ENCODE measurements at places on chromosomes 5 and 9. TPM values are rescaled to one million over a fixed set of nuclear protein-coding genes. Genes with fewer than 3 reads are reported as not detected.

CRB2 gene
- total RNA-seq, result 3.8 TPM

OR1Q1 gene
- total RNA-seq, result not detected

PLAC8L1 gene
- 1.3 TPM for total RNA-seq

PMPCA gene
- total RNA-seq, result 39.0 TPM

STKLD1 gene
- total RNA-seq, result not detected

HK3 gene
- 2.6 TPM for total RNA-seq

C9orf50 gene
- total RNA-seq, result not detected

RXFP3 gene
- not detected for total RNA-seq

RC3H2 gene
- 69.0 TPM for total RNA-seq

SELENOP gene
- 519 TPM for total RNA-seq

TRIO gene
- 228 TPM for total RNA-seq

BSPRY gene
- total RNA-seq, result 0.40 TPM

ARHGAP26 gene
- 49.5 TPM for total RNA-seq

CDC20B gene
- total RNA-seq, result not detected

THBS4 gene
- total RNA-seq, result 6.7 TPM

ADAM19 gene
- total RNA-seq, result 2.4 TPM

IRX4 gene
- not detected for total RNA-seq

C9orf153 gene
- total RNA-seq, result not detected

BTNL9 gene
- 9.0 TPM for total RNA-seq

CMYA5 gene
- 49.4 TPM for total RNA-seq

FOXD4 gene
- total RNA-seq, result not detected

FIBCD1 gene
- not detected for total RNA-seq

CACFD1 gene
- 8.1 TPM for total RNA-seq

FOXD4L4 gene
- total RNA-seq, result not detected

SV2C gene
- 0.21 TPM for total RNA-seq

SLC22A5 gene
- 18.9 TPM for total RNA-seq

C5orf58 gene
- total RNA-seq, result not detected

GRXCR2 gene
- total RNA-seq, result not detected

TRPM3 gene
- total RNA-seq, result 8.4 TPM

FGF1 gene
- 0.51 TPM for total RNA-seq

WNT8A gene
- not detected for total RNA-seq

PARP8 gene
- total RNA-seq, result 22.6 TPM

HSPB3 gene
- total RNA-seq, result 1.7 TPM

ARHGEF28 gene
- total RNA-seq, result 11.9 TPM

HTR1A gene
- not detected for total RNA-seq

PCDHGA9 gene
- 11.8 TPM for total RNA-seq

B4GALT7 gene
- 23.2 TPM for total RNA-seq

IL4 gene
- not detected for total RNA-seq

CAMK4 gene
- total RNA-seq, result 33.9 TPM

GNE gene
- total RNA-seq, result 10.3 TPM

FCN2 gene
- total RNA-seq, result not detected

AGXT2 gene
- total RNA-seq, result not detected

CDKN2B gene
- 4.0 TPM for total RNA-seq

HTR4 gene
- 0.40 TPM for total RNA-seq

SERF1A gene
- total RNA-seq, result 10.8 TPM

GRPEL2 gene
- total RNA-seq, result 23.3 TPM

ANKS6 gene
- total RNA-seq, result 26.9 TPM

C9 gene
- total RNA-seq, result not detected
